ENCODE measurements at places on chromosomes 12 and 14.

- peaks cover 3% of the 10 kb centered on the region for H3K4me1 ChIP-seq
- no peaks in the 10 kb centered on the region for H3K27me3 ChIP-seq
- DNase-seq: no peak
- no peak overlapping the region for H3K4me3 ChIP-seq
- no peaks in the 10 kb centered on the region for H3K36me3 ChIP-seq
- no peak overlapping the region for H3K27ac ChIP-seq
Measured at GRCh38 chr12:62713723-62714122, 221.2 kb downstream of the PPM1H start.

DNA sequence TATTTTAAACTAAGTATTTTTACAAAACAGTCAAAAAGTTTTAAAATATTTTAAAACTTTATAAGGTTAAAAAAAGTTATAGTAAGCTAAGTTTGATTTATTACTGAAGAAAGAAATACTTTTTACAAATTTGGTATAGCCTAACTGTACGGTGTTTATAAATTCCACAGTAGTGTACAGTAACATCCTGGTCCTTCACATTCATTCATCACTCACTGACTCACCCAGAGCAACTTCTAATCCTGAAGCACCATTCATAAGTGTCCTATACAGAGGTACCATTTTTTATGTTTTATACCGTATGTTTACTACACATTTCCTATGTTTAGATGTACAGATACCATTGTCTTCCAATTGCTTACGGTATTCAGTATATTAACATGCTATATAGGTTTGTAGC is 170.0 kb downstream of the KLHL28 start:
- H3K36me3 ChIP-seq: no peaks in the 10 kb centered on the region
- no peak overlapping the region for H3K4me3 ChIP-seq
- no peak for DNase-seq
- no peaks in the 10 kb centered on the region for H3K27me3 ChIP-seq
- no peak overlapping the region for H3K27ac ChIP-seq
- H3K4me1 ChIP-seq: no peaks in the 10 kb centered on the region

- H3K4me3 ChIP-seq: no peak overlapping the region
- peaks cover 13% of the 10 kb centered on the region for H3K4me1 ChIP-seq
- H3K36me3 ChIP-seq: no peaks in the 10 kb centered on the region
- no peak overlapping the region for H3K27ac ChIP-seq
- no peaks in the 10 kb centered on the region for H3K27me3 ChIP-seq
Measured at GRCh38 chr12:14927267-14927666, 11.1 kb downstream of the ERP27 start.

DNA sequence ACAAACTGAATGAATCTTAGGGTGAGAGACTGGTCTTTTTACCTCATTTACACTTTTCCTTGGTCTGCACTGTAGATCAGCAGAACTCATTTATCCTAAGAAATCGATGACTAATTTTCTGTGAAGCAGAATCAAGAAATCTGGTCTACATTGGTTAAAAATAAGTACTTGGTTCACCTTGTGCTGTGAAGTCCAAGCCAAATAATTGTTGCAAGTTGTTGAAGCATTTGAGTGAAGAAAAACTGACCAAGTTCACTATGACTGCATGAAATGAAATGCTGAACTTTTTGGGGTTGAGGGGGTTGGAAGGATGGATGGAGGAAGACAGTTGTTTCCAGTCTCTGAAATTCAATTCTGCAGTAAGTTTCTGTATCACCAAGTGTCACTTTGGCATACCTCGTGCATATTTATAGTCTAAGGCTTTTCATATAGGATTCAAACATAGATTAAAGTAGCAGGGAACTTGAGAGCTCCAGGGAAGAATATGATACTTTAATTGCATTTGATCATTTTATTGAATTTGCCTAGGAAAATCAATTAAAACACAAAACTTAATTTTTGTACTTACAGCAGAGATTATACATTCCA is 75.0 kb downstream of the FAR2 start:
- H3K27me3 ChIP-seq: no peaks in the 10 kb centered on the region
- H3K36me3 ChIP-seq: no peaks in the 10 kb centered on the region
- H3K4me1 ChIP-seq: peaks cover 2% of the 10 kb centered on the region
- DNase-seq: no peak

DNA sequence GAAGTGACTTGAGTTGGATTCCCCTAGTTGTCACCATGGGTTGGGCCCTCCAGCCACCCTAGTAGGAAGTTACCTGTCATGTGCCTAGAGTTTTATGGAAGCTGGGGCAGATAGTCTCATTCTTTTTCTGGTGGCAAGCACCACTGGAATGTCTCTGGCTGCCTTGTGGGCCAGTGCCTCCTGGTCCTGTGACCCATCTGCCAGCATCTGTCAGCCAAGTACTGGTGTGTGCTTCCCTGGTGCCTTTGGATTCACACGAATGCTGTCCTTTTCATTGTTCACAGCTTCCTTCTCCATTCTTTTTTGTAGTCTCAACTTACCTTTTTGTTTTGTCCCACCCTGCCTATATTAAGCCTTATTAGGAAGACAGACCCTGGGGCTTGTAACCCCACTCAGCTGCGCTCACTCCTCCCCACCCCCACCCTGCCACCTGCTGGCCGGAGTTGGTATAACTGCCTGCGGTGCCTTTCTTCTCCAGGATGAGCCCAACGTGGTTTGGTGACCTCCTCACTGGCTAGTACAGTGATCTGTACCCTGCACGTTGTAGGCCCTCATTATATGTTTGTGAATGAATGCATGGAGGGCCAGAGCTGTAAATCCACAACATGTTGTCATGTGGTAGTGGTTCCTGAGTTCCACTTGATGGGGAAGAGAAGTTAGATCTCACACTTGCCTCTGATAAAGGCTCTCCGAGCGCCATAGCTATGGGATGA is 125.7 kb downstream of the TSPAN9 start:
- no peak overlapping the region for H3K4me3 ChIP-seq
- H3K4me1 ChIP-seq: peaks cover 32% of the 10 kb centered on the region
- no peak for DNase-seq
- no peak overlapping the region for H3K27ac ChIP-seq

DNA sequence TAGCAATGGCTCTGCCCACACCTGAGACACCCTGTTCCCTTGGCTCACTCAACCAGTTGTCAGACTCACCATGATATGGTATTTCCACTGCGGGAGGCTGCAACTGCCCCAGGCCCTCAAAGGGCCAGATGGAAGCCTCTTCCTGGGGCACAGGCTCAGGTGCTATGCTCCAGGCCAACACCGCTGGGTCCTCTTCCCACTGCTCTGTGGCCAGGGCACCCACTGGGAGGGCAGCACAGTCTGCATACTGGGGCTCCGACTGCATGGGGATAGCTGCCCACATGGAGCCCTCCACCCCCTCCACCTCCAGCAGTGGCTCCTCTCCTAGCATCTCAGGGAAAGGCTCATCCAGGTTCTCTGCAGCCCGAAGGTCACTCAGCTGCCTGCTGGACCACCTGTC is 3.7 kb downstream of the ANGEL1 start:
- no peak for DNase-seq
- H3K36me3 ChIP-seq: peaks cover 18% of the 10 kb centered on the region

GRCh38 chr12:64088431-64089349 is 133.4 kb downstream of the KICS2 start:
- H3K4me3 ChIP-seq: no peak overlapping the region
- H3K27me3 ChIP-seq: no peaks in the 10 kb centered on the region
- H3K36me3 ChIP-seq: no peaks in the 10 kb centered on the region
- peak overlapping the region; percentile 89 for H3K27ac ChIP-seq

DNA sequence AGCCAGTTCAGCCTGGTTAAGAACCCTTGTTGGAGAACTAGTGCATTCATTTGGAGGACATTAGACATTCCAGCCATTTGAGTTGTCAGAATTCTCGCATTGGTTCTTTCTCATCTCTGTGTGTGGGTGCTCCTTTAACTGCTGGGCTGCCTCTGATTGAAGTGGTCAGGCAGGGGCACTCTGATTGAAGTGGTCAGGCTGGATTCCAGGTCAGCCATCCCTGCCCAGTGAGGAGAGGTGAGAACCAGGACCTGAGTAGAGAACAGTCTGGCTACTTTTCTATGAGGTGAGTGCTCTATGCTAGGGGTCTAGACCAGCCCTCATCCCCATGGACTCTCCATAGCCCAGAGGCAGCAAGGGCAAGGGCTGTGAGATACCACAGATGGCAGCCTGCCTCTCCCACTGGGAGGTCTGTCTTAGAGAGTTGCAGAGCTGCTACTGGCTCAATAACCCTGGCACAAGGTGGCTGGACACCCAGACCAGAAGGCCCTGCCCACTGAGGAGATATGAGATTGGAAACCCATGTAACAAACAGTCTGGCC is 691.6 kb downstream of the TMTC2 start:
- no peaks in the 10 kb centered on the region for H3K27me3 ChIP-seq
- H3K4me3 ChIP-seq: no peak overlapping the region
- no peak overlapping the region for H3K27ac ChIP-seq
- H3K4me1 ChIP-seq: no peaks in the 10 kb centered on the region

GRCh38 chr12:53976172-53976822 is 1.5 kb upstream of the HOTAIR start:
- no peak overlapping the region for H3K27ac ChIP-seq
- no peak overlapping the region for H3K4me3 ChIP-seq
- DNase-seq: no peak
- H3K4me1 ChIP-seq: peaks cover 39% of the 10 kb centered on the region

DNA sequence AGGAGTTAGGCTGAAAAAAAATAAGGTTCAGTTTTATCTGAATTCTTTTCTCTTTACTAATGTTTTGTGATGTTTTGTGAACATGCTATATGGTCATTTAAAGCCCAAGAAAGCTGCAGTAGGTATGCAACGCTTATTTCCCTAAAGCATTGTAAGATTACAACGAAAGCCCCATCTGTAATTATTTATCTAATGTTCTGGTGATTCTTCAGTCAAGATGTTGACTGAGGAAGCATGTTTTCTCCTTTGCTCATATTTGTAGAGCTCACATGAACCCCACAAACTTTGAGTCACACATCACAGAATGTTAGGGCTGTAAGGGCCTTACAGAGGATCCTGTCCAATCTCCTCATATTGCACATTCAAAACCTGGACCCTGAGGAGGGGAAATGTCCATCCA is 3.2 kb upstream of the TUBA1C start:
- no peak for DNase-seq
- peaks cover 38% of the 10 kb centered on the region for H3K4me1 ChIP-seq
- peaks cover 7% of the 10 kb centered on the region for H3K36me3 ChIP-seq
- no peak overlapping the region for H3K4me3 ChIP-seq

DNA sequence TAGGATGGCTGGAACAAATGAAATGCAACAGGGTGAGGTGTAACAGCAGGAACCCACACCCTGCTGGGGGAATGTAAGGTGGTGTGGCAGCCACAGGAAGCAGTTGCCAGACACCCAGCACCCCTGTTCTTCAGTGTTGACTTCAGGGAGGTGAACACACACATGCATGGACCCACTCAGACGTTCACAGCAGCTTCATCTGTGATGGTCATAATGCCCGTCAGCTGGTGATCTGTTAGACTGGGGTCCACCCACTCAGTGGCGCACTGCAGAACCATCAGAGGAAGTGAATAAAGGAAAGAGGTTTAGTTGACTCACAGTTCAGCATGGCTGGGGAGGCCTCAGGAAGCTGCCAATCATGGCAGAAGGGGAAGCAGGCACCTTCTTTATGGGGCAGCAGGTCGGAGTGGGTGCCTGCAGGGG is 22.7 kb upstream of the TEX22 start:
- no peak overlapping the region for H3K4me3 ChIP-seq
- H3K27me3 ChIP-seq: no peaks in the 10 kb centered on the region
- H3K27ac ChIP-seq: no peak overlapping the region
- DNase-seq: no peak
- H3K4me1 ChIP-seq: peaks cover 3% of the 10 kb centered on the region

- DNase-seq: no peak
- H3K27me3 ChIP-seq: peaks cover 6% of the 10 kb centered on the region
- no peak overlapping the region for H3K4me3 ChIP-seq
- H3K27ac ChIP-seq: no peak overlapping the region
- H3K4me1 ChIP-seq: no peaks in the 10 kb centered on the region
- H3K36me3 ChIP-seq: no peaks in the 10 kb centered on the region
Measured at GRCh38 chr14:77199590-77199989, 18.0 kb downstream of the TMEM63C start.

DNA sequence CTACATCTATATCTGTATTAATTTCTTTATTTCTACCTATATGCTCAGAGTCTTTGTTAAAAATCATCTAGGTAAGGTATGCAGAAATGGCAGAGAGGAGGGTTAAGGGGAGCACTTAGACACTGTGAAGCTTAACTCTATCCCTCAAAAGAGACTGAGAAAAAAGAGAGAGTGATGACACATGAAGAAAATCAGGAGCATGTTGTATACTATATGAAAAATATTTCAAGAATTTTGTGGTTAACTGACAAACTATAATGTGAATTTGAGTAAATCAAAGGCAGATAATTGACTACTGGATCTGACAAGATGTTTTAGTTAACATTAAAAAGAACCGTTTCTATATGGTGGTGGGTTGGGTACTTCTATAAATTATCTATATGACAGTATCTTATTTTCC is 1814.2 kb upstream of the SEL1L start:
- H3K36me3 ChIP-seq: no peaks in the 10 kb centered on the region
- H3K4me3 ChIP-seq: no peak overlapping the region
- H3K27me3 ChIP-seq: no peaks in the 10 kb centered on the region
- H3K27ac ChIP-seq: no peak overlapping the region
- no peak for DNase-seq
- no peaks in the 10 kb centered on the region for H3K4me1 ChIP-seq

- no peak for DNase-seq
- H3K36me3 ChIP-seq: no peaks in the 10 kb centered on the region
- H3K27me3 ChIP-seq: no peaks in the 10 kb centered on the region
- no peak overlapping the region for H3K4me3 ChIP-seq
- H3K4me1 ChIP-seq: no peaks in the 10 kb centered on the region
- no peak overlapping the region for H3K27ac ChIP-seq
Measured at GRCh38 chr12:17197971-17198370, 592.0 kb upstream of the LMO3 start.

GRCh38 chr14:74945852-74946658 is 9.3 kb downstream of the PGF start:
- peaks cover 33% of the 10 kb centered on the region for H3K36me3 ChIP-seq
- no peaks in the 10 kb centered on the region for H3K27me3 ChIP-seq
- H3K4me1 ChIP-seq: peaks cover 41% of the 10 kb centered on the region
- no peak overlapping the region for H3K4me3 ChIP-seq

DNA sequence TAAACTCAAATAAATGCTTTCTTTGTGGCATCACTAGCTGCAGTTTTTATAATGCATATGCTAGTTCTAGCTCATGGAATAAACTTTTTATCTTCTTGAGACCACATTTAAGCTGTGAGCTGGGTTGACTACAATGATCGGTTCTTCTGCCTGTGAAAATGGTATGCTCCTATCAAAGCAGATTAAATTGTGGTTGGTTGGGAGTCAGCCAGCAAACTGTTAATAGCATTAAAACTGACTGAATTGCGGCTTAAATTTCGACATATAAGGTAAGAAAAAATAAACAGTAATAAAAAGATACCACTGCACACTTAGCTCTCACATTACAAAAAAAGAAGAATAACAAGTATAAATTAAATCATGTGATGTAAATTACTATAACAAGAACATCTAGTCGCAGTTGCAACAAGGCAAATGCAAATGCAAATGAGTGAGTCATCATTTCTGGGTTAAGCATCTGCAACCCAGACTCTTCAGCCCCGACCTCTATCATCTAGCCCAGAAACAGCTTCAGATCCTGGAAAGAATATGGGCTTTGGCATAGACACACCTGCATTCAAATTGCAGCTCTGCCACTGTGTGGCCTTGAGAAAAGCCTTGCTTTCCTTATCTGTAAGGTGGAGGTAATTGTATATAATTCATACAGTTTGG is 19.8 kb upstream of the DHRS7 start:
- no peak overlapping the region for H3K4me3 ChIP-seq
- H3K4me1 ChIP-seq: peaks cover 8% of the 10 kb centered on the region
- peaks cover 2% of the 10 kb centered on the region for H3K27me3 ChIP-seq
- no peak for DNase-seq

Data from keratinocyte (primary cell).